ENCODE measurements at places on chromosomes 1 and 21.
A peak's percentile ranks its signal among the peaks of the same experiment; 100 is the strongest.

DNA sequence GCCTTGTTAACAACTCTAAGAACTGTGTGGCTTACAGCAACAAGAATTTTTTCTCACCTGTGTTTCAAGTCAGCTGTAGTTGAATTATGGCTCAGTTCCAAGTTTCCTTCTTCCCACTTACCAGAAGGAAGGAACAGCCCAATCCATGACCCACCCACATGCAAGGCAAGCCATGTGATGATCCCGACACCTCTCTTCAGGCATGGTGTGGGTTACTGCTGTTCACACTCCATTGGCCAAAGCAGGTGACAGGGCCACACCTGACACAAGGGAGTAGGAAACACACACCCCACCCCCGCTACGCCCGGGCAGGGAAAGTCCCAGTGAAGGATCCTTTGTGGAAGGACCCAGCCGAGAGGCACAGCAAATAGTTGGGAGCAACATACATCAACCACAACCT, 36.3 kb downstream of the KCNJ15 start:
- DNase-seq: peak; percentile 93

- DNase-seq: no peak
Observed at GRCh38 chr21:44815852-44816628, 1.8 kb downstream of the SUMO3 start.

DNA sequence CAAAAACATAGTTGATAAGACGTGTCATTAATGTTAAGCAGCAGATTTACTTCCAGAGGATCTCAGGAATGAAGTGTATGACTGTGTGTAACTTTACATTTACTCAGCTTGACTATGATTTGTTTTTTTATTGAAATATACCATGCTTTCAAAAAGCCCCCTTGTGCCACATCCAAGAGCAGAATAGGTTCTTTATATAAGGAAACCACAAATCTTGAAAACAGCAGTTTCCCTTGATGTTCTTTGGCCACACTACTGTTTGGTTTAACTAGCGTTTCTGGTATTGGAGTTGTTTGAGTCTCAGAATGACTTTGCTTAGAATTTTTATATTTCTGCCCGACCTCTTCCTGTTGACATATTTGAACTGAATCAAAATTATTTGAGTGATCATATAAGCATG, 25.0 kb downstream of the LRRC8C start:
- DNase-seq: no peak

DNA sequence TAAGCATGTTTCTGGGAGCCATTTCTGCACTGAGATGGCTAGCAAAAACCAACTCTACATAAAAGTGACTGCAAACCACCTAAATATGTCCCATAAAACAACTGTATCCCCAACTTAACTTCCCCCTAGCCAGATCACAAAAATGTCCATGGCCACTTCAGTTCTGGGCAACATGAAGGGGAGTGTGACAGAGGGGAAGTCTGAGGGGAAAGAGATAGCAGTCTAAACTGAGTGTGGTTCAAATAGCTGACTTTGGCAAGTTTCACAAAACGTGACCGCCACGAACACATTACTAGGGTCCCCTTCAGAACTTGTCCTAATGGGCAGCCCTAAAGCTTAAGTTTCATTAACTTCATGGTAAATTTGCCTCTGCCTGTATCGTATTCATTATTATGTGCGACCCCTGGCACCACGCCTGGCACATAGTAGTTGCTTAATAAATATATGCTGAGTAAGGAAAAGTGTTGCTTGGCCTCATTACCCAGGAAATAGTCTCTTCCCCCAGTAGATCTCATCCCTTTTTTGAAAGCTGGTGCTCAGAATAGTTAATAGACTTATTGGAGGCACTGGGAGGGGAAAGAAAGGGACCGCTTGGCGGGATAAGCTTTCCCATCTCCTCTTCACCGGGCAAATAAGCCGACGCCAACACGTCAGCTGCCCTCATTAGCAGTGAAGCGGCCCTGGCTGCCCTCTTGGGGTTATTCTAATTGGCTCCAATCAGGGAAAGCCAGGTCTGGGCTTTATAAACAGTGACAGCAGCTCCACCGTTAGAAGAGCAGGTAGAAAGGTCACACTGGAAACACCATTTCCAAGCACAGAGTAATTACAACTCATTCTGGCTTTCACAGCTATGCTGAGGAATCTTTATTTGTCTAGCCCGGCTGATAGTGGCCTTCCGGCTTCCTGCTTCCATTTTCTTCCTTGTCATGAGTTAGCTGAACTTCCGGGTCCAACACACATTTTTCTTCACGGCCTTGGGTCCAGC, 122.1 kb downstream of the LRIG2 start:
- DNase-seq: no peak

DNA sequence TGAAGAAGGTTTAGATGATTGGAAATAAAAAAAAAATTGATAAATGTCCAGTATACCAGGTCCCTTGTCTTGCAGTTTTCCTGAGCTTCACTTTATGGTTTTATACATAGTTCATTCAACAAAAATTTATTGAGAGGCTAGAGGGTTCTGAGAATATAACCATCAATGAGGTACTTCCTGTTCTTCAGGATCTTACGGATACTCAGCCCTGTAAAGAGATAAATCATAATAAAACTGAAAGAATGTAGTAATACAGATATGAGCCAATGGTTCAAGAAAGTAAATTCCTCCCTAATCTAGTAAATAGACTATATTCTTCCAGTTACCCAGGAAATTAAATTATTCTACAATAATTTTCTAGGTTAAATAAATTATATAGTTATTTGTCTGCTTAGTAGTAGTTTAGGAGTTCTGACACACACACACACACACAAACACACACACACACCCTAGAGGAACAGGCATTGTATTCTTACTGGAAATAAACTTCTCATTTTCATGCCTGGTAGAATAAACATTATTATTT, 70.4 kb upstream of the HMCN1 start:
- no peak for DNase-seq

- DNase-seq: no peak
Observed at GRCh38 chr1:201320168-201320788, 37.0 kb downstream of the PKP1 start.

- DNase-seq: no peak
Observed at GRCh38 chr1:234489698-234490077, 10.7 kb upstream of the TARBP1 start.

- no peak for DNase-seq
Observed at GRCh38 chr1:53552146-53552861, 93.1 kb downstream of the DMRTB1 start.

DNA sequence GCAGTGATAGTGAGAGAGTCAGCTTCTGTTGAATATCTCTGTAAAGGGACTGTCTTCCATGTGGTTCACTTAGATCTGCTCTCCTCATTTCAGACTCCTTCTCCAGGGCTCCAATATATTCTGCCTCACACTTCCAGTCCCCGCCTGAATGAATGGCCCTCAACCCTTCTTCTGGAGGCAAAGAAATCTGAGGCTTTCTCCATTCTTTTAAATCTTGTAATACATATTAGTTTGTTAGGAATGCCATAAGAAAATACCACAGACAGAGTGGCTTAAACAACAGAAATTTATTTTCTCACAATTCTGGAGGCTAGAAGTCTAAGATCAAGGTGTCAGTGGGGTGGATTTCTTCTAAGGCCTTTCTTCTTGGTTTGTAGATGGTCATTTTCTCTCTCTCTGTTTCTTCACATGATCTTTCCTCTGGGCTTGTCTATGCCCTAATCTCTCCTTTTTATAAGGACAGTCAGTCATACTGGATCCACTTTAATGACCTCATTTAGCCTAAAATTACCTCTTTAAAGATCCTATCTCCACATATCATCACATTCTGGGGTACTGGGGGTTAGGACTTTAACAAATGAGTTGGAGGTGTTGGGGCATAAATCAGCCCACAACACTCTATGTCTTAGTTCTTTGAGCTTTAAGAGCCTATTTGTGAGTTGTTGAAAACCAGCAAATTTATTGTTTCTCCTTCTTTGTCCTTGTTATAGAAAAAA, 128.5 kb upstream of the KCNK2 start:
- DNase-seq: no peak

DNA sequence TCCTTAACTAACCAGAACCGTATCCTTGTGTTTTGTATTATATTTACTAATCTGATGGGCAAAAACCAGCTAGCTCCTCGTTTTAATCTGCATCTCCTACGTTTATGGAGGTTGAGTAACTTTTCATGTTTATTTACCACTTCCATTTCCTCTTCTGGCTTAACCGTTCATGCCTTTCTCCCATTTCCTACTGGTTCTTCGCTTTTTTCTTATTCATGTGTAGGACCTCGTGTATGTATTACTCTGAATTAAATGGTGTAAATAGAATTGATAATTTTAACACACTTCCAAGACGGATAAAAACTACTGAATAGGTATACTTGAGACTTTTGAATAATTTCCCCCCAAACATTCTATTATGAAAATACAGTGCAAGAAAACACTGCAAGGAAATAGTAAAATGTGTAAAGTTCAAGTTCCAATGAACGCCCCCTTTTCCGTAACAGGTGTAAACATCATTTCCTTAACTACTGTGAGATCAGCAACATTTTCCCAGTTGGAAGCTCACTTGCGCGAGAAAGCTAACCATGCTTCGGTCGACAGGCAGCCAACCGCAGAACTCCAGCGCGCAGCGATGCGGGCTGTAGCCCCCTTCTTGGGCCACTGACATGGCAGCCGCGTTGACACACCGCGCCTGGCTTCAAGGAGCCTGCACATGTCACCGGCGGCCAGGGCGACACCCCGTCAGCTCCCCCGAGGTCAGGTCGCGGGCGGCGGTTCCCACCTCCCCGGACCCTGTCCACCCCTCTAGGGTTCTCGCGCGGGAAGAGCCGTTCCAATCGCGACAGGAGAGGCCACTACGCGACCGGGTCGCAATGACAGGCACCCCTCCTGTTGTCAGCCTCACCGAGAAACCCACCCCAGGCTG, 816 bp downstream of the EDEM3 start:
- peak; percentile 42 for DNase-seq

DNA sequence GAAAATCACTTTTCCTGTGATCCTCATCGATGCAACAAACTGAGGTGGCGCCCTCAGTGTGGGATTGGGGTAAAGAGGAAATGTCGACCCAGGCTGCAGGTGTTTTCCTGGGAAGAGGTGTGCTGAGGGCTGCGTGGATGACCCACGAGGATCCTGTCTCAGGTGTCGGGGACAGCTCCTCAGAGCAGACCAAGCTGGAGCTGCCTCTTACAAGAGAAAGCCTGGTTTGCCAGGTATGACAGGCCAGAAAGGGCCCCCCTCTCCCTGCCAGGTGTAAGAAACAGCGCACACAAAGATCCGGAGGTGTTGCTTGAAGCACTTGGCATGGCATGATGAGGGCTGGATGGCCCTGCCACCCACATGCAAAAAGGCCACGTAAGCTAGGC, 12.6 kb downstream of the FHAD1 start:
- DNase-seq: no peak

DNA sequence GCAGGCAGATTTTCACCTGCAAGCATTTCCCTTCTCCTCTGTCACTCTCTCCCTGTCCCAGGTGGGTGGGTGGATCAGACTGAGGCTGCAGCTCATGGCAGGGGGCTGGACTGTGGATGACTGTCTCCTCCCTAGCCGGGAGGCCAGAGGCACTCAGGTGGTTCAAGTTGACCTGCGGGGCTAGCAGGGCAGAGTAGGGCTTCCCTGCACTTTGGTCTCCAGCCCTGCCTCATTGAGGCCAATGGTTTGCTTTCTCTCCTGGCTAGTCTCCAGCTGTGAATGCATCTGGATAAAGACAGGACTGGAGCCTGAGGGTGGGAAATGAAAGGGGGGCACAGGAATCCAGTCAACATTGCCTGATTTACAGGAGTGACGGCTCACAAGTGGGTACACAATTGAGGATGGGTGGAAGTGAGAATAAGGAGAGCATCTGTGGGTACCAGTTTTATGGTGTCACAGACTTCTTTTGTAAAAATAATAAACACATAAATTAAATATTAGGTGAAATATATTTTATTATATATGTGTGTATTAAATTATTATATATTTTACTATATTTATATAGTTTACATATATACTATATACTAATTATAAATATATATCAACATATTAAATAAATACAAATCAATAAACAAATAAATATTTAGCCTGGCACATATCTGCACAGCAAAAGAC, 25.6 kb downstream of the RUNX1 start:
- no peak for DNase-seq

- no peak for DNase-seq
Observed at GRCh38 chr1:226962421-226963391, 22.6 kb downstream of the COQ8A start.

- DNase-seq: no peak
Observed at GRCh38 chr1:117661027-117661426, 55.2 kb downstream of the TENT5C start.

- DNase-seq: no peak
Observed at GRCh38 chr1:86233403-86233802, 76.8 kb upstream of the COL24A1 start.

GRCh38 chr1:193519922-193520321, 333.5 kb upstream of the B3GALT2 start:
- no peak for DNase-seq

- peak; percentile 83 for DNase-seq
Observed at GRCh38 chr1:111252786-111253185, 25.3 kb downstream of the CHI3L2 start.

DNA sequence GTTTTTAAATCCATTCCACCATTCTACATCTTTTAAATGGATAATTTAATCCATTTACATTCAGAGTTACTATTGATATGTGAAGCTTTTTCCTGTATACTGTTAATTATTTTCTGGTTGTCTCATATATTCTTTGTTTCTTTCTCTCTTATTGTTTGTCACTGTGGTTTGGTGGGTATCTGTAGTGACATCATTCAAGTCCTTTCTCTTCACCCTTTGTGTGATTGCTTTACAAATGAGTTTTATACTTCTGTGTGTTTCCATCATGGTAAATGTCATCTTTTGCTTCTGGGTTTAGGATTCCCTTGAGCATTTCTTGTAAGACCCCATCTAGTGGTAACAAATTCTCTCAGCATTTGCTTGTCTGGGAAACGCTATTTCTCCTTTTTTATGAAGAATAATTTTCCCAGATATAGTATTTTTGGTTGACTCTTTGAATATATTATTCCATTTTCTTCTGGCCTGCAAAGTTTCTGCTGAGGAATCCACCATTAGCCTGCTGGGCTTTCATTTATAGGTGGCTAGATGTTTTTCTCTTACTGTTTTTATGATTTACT, 10.2 kb downstream of the LY9 start:
- DNase-seq: no peak

DNA sequence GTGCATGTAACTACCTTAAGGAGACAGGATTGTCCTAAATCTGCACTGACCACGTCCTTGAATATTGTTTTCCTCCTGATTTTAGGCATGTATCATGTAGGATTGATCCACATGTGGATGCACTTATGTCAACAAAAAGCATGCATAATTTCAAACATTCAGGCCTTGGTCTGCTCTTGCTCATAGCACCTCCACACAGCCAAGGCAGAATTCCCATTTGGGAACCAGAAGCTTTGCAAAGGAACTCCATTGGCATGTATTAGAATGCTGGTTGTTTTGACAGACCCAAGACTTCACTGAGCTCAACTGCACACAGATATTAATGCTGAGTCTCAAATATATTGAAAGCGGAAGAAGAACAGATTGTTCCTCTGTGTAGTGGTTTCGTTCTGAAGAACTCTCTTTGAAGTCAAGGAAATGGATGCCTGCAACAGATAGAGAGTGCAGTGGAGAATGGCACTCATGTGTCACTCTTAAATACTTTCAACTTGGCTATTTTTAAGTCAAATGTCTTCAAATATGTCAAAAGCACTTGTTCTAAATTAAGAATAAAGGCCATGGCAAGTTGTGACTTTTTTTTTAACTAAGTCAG, 387.6 kb downstream of the LTN1 start:
- DNase-seq: no peak

Data from kidney tubule cell (primary cell).